ENCODE measurements at places on chromosomes 3 and 15.
A peak's percentile ranks its signal among the peaks of the same experiment; 100 is the strongest.

DNA sequence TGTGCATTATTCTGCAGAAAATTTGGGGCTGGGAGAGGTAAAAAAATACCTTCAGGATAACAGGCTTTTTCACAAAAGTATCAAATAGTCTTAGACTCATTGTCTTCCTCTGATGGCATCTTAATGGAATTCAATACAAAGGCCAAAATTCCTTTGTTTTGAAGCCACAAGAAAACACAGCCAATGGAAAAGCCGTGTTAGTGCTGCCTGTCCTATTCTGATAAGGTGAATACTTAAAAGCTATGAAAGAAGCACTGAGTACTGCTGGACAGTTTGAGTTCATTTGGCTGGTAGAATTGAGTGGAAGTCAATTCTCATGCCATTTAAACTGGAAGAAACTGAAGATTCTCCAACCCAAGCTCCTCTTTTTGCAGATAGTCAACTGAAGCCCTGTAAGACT is 395.3 kb upstream of the TPRG1 start:
- no peak for DNase-seq

- DNase-seq, result no peak
These were observed 32.5 kb downstream of the CA12 start for GRCh38 chr15:63349156-63349555.

DNA sequence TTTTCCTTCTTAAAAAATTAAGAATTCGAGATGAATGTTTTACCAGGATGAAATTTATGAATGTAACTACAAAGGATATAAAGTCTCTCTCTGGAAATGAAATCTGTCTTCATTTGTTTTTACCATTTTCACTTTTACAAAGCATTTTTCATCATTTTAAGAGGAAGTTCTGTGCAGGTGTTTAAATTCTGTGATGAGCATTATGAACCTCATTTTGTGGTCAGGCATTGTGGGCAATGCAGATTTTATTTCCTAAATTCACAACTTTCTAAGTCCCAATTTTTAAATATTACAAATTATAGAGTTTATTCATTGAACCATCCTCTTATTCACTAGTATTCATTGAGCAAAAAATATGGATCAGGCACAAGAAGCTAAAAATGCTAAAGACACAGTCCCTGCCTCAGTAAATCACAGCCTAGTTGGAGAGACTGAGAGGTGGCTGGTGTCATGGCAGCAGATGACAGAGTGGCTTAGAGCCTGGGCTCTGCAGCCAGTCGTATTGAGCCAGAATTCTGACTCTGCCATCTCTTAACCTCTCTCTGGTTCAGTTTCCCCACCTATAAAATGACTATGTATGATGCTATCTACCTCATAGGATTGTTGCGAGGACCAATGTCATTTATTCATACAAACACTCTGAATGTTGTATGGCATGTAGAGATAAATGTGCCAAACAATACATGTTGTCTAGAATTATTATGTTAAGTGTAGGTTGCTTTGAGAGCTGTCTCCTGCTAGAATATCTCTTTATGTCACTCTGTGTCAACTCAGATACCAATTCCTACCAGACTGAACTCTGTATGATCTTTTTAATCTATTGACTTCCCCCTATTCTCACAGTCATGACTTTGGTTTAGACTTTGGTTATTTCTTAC is 7.5 kb upstream of the TGFBR2 start:
- no peak for DNase-seq

- DNase-seq, result no peak
These were observed 278.1 kb downstream of the THSD4 start for GRCh38 chr15:71393383-71393782.

DNA sequence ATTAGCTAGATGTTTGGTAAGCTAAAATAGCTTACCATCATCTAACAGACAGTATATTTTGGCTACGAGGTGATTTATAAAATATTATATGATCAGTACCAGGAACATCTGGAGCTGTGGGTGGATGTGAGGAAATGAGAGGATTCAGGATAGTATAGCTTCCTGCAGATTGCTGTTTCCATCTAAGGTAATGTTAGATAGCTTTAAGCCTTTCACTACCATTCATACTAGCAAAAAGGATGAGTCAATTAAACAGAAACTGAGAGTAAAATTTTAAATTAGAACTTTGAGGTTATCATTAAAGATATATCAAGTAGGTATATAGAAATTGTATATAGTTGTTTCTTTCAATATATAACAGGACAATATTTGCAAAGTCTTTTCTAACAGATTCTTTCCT is 8.0 kb downstream of the ZBTB20 start:
- DNase-seq, result no peak

DNA sequence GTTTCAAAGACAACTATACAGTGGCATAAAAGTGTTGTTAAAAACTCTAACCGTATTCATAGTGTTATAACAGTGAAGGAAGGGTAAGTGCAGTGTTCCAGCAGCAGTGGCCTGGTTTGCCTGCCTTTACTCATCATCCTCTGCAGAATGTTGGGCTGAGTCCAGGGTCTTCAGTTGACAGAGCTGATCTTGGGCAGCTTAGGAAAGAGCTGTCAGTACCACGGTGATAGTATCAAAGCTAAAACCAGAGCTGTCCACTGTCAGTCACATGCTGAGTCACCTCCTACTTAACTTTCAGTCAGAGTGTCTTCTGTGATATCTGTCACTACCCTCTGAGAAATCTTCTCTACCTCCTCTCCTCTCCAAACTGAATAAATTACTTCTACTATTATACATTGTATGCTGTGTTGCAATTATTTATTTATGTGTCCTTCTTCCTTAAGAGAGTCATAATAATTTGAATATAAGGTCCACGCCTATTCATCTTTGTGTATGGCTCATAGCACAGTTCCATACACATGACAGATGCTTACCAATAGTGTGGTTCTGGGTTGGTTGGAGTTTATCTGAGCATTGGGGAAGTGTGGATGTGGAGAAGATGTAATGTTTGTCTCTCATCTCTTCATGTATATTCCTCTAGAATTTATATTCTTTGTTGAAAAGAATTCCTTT is 242.1 kb downstream of the ZIC1 start:
- no peak for DNase-seq

- DNase-seq, result no peak
These were observed 191.4 kb downstream of the LRTM1 start for GRCh38 chr3:54736459-54736858.

DNA sequence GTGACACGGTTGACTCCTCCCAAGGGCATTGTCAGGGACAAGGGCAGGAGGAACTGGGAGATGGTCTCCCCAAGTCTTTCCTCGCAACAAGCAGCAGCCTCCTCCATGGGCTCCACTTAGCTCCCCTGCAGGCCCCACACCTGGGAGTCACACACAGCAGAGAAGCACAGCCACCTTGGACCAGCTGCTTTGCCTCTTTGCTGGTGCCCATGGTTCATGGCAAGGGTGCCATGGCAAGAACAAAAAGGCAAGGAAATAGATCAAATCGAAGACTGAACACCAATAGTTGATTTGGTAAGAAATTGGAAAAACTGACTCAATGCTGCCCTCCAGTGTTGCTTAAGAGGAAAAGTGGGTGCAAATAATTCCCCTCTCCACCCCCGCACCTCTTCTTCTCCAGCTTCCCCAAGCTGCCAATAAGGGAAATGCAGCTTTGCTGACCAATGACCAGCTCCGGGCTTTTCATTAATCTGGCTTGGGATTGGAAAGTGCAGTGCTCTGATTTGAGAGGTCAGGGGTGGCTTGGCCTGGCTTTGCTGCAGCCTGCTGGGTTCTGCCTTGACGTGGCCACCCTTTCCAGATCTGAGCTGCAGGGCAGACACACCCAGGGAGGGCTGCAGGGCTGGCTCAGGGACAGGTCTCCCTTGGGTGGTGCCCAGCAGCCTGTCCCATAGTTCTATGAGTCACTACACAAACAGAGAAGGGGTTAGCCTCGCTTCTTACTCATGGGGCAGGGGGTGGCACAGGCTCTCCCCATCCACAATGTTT is 162.0 kb downstream of the KLF13 start:
- peak; percentile 64 for DNase-seq

GRCh38 chr3:32630266-32630665 is 54.7 kb upstream of the CNOT10 start:
- DNase-seq, result no peak

DNA sequence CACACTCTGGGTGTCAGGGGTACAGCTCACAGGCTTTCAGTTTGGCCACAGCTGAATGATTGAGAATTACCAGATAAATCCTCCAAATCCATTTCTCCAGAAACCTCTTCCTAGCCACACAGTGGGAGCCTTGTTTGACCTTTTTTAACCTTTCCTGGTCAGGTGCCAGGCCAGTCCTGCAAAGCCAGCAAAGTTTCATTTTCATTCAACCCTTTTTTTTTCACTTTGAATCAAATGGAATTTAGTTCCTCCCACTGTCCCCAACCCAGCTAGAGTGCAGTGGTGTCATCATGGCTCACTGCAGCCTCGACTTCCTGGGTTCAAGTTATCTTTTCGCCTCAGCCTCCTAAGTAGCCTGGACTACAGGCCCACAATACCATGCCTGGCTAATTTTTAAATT is 67.8 kb downstream of the NSUN3 start:
- no peak for DNase-seq

DNA sequence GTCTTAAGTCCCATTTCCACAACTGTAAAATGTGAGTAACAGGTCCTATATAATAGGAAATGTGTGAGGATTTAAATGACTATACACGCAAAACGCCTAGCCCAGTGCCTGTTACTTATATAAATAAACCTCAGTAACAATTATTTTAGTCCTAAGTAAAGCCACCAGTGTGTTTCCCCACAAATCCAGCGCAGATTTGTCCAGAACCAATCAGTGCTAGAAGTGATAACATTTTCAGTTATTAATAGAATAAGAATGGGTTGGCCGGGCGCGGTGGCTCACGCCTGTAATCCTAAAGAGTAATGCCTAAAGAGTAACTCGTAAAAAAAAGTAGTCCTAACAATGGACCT is 561 bp downstream of the RPAP1 start:
- no peak for DNase-seq

DNA sequence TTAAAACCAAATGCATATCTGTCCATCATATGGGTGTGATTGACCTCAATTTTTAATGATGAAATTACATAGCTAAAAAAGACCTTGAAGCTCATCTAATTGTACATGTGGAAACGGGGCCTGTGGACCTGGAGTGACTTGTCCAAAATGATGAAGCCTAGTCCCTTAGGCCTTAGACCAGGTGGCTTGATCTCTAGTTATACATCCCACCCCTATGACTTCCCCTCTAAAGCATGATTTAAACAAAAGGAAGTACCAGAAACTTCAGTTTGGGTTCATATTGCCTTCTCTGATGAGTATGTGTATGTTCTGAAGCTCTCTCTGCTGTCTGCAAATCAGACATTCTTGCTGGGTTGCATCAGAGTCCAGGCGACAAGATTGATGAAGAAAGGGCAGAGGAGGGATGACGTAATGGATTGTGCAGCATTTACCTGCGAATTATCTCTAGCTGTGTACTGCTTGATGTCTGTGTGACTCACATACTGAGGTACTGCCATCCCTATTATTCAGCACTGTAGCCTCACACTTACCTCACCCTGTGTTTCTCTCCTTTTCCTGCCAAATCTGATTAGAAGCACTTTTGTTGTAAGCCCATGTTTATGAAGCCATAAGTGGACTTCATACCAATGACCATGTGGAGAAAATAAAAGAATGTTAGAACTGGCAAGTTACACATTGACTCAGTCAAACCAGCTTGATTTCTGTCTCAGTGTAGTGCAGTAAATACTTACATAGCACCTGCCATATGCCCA is 111.5 kb downstream of the FILIP1L start:
- no peak for DNase-seq

GRCh38 chr3:144033863-144034262 is 62.2 kb downstream of the DIPK2A start:
- DNase-seq, result no peak

- no peak for DNase-seq
These were observed 8.1 kb downstream of the RAD18 start for GRCh38 chr3:8954938-8955763.

GRCh38 chr3:43755516-43756200 is 64.9 kb downstream of the ABHD5 start:
- no peak for DNase-seq

- DNase-seq, result no peak
These were observed 2.9 kb upstream of the JAGN1 start for GRCh38 chr3:9887480-9887879.

DNA sequence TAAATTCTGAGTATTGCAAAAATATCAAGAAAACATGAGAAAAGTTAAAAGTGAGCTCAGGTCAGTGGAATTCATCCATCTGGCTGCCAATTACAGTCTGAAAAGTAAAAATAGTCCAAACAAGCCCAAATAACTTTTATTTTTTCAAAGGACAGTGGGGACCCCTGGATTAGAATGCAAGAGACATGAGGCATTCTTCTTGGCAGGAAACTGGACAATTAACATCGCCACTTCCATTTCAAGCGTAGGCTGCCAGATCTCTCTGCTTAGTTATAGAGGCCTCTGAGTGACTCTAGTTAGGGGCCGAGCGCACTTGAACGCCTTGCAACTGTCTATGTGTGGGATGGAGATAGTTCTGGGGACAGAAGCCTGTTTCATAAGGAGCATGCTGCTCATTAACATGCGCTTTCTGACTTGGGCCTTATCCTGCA is 189.1 kb downstream of the GHSR start:
- DNase-seq, result no peak

DNA sequence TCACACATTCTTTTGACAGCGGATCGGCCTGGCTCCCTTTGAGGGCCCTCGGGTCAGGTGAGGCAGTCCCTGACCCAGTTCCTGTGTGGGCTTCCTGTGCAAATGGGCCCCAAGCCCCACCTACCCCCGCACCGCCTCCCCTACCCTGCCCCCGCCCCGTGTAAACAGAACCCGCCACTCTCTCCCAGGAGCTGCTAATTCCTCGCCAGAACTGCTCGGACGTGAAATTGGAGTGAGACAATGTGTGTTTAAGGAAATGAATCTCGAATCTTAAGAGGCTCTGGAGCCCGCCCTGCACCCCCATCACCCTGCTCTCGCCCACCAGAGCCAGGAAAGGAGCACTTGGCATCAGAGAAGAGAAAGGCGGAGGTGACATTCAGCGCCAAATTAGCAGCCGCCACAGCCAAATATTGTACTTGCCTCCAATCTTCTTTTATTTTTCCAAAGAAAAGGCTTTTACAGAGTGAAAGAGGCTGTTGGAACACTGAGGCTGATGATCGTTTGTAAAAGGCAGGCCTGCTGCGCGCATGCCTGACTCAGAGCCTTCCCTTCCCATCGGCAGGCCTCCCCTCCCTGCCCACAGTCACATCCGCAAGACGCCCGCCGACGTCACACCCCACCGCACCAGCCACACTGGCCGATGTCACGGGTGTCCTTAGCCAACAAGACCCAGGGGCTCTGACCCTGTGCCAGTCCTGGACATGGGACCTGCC is 53.1 kb downstream of the CACNA2D2 start:
- no peak for DNase-seq

DNA sequence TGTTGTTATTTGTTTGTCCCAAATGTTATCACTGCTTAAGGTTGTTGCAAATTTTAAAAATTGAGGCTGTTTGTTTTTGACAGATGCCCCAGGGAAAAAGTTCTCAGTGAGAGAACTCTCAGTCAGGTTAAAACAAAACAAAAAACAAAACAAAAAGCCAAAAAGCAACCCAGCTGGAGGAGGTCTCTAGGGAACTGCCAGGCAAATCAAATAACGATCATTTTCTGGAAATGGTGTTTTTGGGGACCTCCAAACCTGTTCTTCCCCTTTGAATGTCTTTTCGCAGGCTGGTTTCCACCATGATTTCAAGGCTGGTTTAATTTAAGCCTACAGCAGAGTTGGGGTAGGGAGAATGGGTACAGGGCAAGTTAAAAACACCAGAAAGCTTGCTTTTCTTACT is 27.2 kb downstream of the SPINK8 start:
- no peak for DNase-seq

GRCh38 chr3:117479095-117479494 is 769.5 kb downstream of the TUSC7 start:
- no peak for DNase-seq

- DNase-seq, result peak; percentile 51
These were observed 9.7 kb upstream of the THUMPD3 start for GRCh38 chr3:9352917-9353752.

GRCh38 chr3:71585887-71586809 is 2.6 kb upstream of the FOXP1 start:
- no peak for DNase-seq

Measured in glomerular endothelial cell (primary cell).